ENCODE measurements at places on chromosomes 1 and 21.

GRCh38 chr1:226637147-226637935 lies 88.8 kb downstream of the STUM start:
- no peak for DNase-seq

DNA sequence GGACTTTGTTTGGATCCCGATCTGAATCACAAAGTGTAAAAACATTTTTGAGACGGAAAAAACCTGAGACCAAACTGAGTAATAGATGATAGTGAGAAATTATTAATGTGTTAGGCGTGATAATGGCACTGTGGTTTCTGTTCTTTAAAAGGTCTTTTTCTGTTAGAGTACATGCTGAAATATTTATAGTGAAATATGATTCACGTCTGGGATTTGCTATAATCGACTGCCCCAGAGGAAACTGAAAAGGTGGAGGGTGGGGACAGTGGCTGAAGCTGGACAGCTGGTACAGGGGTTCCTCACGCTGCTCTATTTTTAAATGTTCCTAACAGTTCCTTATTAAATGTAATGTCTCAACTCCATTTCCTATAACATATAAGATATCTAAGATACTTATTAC lies 11.2 kb downstream of the URB1 start:
- no peak for DNase-seq

DNA sequence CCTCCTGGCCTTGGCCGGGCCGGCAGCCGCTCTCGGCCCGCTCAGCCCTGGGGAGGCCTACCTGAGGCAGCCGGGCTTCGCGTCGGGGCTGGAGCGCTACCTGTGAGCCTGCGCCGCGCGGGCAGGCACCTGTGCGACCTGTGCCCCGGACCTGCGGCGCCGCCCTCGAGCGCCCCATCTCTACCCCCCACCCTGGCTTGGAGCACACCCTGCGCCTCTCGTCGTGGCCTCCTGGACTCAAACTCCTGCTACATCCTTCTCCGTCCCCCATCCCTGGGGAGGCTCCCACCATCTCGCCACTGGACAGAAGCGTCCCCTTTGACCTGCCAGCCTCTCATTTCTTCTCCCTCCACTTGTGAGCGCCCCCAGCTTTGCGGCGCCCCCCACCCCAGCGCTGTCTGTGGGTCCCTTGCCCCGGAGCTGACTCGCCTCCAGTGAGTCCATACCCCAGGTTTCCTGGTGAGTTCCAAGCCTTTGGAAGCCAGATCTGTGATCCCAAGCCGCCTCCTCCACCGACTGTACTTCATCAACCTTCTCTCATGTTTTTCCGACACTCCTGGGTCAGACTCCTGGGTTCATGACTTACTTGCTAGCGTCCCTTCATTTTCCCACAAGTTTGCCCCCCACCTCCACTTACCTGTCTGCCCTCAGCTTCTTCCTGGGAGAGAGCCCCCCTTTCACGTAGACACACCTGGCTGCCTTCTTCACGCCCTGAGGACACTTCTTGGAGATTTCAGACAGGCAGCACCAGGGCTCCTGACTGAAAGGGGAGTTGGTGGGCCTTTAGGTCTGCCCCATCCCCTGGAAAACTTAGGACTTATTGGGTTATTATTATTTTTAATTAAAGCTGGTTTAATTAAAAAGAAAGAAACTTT lies 1.3 kb downstream of the FOXE3 start:
- no peak for DNase-seq

- DNase-seq, result peak; percentile 63
Observed at GRCh38 chr1:55716610-55717009, 501.4 kb upstream of the USP24 start.

GRCh38 chr21:41726970-41727783 lies 39.7 kb downstream of the RIPK4 start:
- peak; percentile 52 for DNase-seq

- no peak for DNase-seq
Observed at GRCh38 chr1:155320661-155321617, at the start of gene RUSC1. RUSC1 (plus strand) TSS chr1:155320894; CDS start chr1:155321774, 880 bp downstream.

DNA sequence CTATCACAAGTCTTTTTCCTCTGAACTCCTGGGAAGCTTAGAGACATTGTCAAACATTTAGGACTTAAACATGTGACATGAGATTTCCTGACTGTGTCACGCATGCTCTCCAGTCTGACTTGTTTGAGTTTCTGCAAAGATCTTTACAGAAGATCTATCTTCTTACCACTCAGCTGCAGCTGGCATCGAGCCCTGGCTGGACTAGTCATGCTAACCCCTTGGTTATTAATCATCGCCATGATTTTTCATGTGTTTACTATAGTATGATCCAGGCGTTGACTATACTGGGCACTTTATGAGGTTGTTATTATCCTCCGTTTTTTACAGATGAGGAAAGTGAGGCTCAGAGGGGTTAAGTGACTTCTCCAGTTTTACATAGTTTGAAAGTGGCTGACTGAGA lies 18.1 kb upstream of the IRF2BP2 start:
- DNase-seq, result no peak

Data from NCI-H226 (cell line).